GOT3 (cell line): ENCODE measurements at places on chromosomes 3 and 15.
A peak's percentile ranks its signal among the peaks of the same experiment; 100 is the strongest.

GRCh38 chr3:80351201-80351600 lies 583.4 kb upstream of the ROBO1 start:
- no peak for DNase-seq

- peak; percentile 44 for DNase-seq
Observed at GRCh38 chr3:128170866-128171516, 17.7 kb downstream of the EEFSEC start.

DNA sequence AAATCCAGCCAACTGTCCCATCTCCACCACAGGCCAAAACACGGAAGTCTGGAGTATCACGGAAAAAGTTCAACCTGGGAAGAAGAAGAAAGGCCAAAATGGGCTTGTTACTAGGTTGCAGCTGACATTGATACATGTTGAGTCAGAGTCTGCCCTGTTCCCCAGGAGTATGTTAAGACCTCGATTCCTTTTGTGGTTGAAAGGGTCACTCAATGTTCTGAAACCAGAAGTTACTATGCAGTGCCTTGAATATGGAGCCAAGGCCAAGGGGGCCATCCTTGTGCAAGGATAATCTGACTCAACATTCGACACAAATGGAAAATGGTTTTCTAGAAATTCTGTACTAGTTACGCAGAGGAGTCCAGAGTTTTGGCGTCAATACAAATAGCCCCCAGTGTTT lies 104.2 kb downstream of the DGKG start:
- DNase-seq, result no peak

GRCh38 chr15:57114070-57114469 lies 195.6 kb downstream of the TCF12 start:
- no peak for DNase-seq

DNA sequence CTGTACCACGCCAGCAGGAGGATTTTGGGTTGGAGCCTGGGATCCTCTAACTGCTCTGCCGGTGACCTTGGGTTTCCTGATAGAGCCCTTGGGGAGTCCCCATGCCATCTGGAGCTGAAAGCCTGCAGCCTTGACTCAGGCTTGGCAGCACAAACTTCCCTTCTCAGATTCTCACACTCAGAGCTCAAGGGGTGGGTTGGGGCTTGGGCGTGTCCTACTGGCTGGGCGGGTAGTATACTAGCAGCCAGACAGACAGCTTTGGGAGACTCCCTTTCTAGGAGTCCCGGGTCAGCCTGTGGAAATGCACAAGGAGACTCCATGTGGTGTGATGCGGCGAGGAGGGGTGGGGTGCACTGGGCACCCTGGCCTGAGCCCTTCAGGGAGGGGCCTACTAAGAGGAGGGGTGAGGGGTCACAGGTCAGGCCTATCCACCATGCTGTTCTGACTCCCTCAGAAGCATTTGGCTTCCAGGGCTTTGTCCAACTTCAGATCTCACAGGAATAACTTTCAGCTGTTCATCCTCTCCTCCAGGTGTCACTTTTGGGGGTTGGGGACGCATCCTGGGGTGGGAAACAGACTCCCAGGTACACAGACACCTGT lies 21.6 kb upstream of the PLXNA1 start:
- DNase-seq, result no peak

DNA sequence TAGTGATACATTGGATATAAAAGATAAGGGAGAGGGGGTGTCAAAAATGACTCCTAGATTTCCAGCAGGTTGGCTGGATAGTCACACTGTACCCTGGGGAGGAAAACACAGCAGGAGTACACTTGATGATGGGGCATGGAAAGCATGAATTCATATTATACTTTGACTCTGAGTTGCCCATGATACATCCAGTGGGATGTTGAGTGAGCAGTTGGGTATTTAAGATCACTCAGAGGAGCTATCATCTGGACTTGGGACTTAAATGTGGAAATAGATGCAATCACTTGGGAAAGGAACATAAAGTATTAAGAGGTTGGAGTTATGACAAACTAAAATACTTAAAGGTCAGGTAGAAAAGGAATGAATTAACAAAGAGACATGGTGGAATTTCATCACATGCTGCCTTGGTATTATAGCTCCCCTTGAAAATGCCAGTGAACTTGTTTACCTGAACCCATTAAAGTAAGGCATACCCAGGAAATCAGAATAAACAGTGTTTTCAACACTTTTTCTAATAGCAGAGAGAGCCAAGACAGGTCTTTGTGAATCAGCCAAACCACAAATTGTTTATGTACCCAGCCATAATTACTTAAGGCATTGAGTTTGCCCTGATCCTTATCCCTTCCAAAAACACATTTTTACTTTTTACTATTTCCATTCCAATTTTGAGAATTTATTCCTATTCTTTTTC lies 49.9 kb upstream of the ABI3BP start:
- DNase-seq, result no peak

GRCh38 chr3:126351771-126352475 lies 5.3 kb downstream of the KLF15 start:
- DNase-seq, result no peak

- DNase-seq, result no peak
Observed at GRCh38 chr15:49301562-49301961, 121.5 kb upstream of the FGF7 start.

DNA sequence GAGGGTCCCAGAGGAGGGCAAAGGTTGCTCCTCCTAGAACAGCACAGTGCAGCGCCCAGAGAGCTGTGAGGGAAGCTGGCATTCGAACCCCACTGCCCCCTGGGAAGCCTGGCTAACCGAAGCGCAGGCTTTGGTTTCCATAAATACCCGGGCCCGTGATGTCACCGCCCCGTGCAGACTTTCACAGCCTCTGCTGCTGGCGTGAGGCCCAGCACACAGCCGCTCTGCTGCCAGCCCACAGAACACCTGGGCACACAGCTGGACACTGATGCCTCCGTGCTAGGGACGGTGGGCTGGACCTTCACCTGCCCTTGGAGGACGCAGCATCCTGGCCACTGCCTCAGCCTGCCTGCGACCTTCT lies 1.0 kb downstream of the IQSEC1 start:
- DNase-seq, result no peak

DNA sequence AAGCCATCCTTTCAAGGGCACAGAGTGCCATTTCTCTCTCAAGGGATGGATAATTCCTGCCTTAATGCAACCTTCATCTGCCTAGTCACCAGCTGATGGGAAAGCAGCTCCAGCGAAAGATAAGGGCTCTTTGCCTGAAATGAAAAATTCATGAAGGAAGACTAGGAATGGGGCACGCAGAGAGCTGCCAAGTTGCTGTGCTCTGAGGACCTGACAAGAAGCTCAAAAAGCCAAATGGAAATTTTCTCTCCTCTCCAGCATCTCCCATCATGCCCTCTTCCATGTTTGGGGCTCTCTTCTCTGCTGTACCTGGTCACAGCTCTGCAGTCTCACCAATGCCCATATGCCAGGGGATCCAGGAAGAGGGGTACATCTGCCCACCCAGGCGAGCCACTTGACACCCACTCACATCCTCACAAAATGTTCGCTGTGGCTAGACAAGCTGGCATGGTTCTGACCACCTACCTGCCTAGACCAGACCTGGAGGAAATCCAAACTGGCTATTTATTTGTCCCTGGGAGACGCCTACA lies 29.3 kb upstream of the ABHD2 start:
- no peak for DNase-seq

GRCh38 chr3:168888781-168889180 lies 774.7 kb downstream of the MECOM start:
- no peak for DNase-seq

DNA sequence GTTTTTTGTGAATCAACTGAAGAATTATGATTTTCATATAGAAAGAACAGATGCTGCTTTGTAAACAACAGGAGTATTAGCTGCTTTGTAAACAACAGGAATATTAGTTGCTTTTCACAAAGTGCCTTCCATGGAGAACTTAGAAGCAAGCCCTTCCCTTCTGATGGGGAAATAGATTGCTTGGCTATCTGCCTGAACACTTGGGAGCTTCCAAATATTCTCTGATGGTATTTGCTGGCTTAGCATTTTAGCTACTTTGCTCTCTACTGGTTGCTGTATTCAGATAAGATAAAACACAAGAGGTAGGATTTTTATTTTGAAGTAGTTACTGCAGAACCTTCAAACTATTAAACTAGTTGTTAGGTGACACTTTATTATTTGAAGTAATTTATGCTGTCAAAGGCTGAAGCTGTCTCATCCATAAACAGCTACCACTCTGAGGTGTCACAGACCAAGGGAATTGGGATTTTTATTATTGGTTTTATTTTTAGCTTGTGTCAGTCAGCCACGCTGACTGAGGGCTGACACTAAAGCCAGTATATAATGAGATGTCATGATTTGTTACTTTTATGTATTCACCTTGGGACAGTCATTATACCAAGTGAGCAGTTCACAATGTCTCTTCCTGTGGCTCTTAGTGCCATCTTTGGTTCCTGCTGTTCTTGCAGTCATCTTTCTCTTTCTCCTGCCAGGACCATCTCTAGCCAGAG lies 50.0 kb downstream of the ZIC1 start:
- DNase-seq, result no peak

- DNase-seq, result no peak
Observed at GRCh38 chr3:130504701-130505100, 12.3 kb upstream of the COL6A6 start.

DNA sequence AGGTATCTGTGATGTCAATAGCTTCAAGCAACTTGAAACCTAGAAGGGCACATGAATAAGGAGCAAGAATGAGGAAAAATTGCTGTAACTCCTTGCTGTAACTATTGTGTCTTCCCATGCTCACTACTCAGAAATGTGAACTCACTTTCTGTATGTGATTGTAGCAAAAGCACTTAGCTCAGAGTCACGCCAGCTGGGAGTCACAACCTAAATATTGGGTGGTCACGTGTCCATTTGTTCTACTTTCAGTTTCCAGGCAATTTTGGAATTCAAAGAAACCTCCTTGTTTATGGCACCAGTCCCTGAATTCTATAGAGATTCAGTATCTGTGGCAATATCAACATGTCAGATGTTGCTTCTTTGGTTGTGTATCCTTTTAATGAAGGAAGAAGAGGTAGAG lies 241.6 kb upstream of the AZI2 start:
- no peak for DNase-seq

DNA sequence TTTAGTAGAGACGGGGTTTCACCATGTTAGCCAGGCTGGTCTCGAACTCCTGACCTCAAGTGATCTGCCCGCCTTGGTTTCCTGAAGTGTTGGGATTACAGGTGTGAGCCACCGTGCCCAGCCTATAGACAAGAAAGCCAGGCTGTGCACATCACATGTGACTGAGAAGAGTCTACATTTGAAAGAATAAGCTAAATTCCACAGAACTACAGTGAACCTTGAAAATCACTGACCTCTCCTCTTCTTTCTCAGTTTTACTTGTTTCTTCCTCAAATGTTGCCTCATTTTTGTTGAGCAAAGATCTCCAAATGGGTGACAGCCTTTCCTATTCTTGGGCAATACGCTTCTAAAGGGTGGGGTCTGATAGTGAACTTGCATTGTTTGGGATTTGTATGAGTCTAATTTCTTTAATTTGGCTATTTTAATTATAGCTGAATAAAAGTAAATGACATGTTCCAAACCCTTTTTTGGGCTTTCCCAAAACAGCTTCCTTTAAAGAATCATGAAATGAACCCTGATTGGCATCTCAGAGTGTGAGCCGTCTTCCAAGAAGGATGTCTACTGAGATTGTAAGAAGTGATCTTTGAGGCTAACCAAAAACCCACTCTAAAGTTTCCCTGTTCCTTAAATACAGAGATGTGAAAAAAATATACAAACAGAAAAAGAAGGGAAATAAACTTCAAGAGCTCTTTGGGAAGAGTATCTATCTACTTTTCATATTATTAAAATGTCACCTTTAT lies 21.6 kb upstream of the SPTBN5 start:
- no peak for DNase-seq

DNA sequence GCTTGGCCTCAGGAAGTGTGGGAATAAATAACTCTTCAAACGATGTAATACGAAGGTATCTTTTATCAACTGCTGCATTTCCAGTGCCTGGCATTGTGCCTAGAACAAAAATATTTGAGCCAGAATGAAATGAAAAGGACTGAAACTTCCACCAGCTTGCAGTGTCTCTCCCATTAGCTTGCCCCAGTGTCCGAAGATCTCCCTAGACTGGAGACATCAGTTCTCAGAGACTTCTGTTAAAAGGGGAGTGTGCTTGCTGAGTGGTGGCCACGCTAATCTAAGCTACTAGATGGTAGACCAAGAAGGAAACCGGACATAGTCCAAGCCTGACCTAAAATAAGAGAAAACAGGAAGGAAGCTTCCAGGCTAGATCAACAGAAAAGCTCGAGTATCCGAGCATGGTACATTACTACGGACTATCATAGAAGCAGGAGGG lies 28.6 kb downstream of the KCNAB1 start:
- no peak for DNase-seq

GRCh38 chr3:47010111-47010712 lies 30.7 kb downstream of the NBEAL2 start:
- DNase-seq, result no peak
